Esophagus squamous epithelium (tissue), 5 donors: ENCODE measurements at places on chromosomes 7 and 10.

GRCh38 chr10:78462176-78462575 is 428.5 kb downstream of the RPS24 start:
- DNase-seq: no peak

GRCh38 chr10:37010741-37011140 is 114.7 kb upstream of the ANKRD30A start:
- no peak for DNase-seq

DNA sequence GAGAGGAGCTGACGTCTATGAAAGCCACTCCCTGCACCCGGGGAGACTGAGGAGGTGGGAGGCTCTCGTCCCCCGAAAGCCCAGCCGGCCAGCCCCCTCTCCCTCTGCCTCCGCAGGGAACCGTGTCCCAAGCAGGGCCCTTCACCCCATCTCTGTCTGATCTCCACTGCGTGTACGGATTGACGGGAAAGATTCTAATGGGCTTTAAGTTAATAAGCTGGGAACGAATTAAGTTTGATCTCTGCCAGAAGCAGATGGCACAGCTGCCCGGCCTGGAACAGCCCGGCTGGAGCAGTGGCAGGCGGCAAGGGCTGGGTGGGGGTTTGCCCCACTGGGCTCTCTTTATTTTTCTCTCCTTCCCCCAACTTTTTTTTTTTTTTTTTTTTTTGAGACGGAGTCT is 6.1 kb upstream of the SLC29A4 start:
- no peak for DNase-seq

DNA sequence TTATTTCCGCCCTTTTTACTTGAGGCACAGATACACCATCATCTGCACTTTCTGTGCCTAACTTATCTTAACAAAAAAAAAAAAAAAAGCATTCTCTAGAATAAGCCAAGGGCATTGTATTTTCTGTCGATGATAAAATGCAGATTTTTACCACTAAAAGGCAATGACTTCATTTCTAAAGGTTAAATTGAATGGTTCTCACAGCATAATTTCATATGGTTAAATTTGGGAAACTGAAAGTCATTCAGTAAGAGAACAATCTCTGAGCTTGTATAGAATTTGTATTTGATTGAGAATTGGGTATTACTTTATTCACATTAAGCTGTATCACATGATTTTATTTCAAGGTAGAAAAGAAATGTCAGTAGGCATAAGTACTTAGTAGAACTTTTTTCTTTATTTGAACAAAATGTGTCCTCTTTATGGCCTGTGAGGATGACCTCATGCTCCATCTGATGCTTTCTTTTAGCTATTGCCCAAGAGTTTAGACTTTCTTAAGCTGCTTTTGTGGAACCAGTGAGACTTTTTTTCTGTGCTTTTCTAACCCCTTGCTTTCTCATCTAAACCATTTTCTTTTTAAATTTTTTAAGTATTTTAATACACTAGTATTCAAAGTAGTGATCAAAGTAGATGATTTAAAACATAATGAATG is 110.3 kb downstream of the LRRC4 start:
- no peak for DNase-seq

- DNase-seq: no peak
Observed at GRCh38 chr7:42686594-42687156, 225.2 kb downstream of the C7orf25 start.

- no peak for DNase-seq
Observed at GRCh38 chr7:122460936-122461335, 156.4 kb upstream of the FEZF1 start.

DNA sequence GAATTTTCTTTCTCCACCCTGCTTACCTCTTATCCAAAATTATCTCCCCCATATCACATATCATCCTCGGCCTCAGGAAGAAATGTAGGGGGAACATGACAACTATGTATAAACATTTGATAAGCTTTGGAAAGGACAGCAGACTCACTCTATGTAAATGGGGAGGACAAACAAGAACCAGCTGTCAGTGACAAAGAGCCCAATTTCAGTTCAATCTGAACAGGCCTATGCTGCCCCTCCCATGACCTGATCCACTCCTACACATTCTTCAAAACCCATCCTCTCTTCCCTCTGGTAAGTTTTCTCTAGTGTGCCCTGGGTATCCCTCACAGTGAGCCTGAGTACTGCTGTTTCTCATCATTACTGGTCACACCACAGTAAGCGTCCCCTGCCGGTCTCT is 20.8 kb downstream of the FZD9 start:
- DNase-seq: no peak

DNA sequence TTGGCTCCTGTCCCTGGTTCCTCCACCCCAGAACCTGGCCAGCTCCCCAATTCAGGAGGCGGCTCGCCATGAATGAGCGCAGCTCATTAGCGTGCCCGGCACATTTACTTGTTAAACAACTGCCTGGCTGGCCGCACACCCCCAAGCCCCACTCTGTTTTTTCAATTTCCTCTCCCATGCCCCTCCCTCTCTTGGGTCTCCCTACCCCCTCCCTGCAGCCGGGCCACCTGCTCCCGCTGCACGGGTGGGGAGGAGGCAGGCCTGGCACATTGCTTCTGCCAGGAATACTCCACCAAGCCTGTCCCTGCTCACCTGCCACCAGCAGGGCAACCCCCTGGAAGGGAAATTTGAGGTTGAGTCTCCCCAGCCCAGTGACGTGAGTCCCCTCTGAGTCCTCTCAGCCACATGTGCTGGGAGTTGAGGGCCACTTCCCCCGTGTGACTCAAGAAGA is 2.5 kb upstream of the SLIT1 start:
- no peak for DNase-seq

- DNase-seq: no peak
Observed at GRCh38 chr10:25498645-25499044, 323.8 kb downstream of the GPR158 start.

DNA sequence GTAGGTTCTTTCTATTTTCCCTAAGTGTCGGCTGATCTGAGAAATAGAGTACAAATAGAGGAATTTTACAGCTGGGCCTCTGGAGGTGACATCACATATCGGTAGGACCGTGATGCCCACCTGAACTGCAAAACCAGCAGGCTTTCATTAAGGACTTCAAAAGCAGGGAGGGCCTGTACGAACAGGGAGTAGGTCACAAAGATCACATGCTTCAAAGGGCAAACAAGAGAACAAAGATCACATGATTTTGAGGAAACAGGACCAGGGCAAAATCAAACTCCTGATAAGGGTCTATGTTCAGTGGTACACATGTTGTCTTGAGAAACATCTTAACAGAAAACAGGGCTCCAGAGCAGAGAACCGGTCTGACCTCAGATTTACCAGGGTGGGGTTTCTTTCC is 88.9 kb downstream of the CNNM2 start:
- DNase-seq: no peak

GRCh38 chr10:30705101-30705624 is 75.6 kb upstream of the LYZL2 start:
- no peak for DNase-seq

DNA sequence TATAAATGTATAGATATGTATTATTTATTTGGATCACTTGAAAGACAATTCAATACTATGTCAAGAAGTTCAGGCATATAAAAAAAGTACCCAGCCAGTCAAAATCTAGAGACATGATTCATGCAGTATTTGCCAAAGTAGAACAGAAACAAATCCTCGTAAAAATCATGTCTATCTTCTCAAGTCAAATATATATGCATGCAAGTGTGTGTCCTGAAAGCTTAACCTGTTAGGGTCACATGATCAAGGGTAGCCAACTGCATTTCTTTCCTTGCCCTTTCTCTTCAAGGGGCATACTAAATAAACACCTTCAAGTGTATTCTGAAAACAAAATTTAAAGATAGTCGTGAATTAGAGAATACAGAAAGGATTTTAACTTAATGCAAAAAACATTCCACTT is 107.0 kb downstream of the HIBADH start:
- no peak for DNase-seq

DNA sequence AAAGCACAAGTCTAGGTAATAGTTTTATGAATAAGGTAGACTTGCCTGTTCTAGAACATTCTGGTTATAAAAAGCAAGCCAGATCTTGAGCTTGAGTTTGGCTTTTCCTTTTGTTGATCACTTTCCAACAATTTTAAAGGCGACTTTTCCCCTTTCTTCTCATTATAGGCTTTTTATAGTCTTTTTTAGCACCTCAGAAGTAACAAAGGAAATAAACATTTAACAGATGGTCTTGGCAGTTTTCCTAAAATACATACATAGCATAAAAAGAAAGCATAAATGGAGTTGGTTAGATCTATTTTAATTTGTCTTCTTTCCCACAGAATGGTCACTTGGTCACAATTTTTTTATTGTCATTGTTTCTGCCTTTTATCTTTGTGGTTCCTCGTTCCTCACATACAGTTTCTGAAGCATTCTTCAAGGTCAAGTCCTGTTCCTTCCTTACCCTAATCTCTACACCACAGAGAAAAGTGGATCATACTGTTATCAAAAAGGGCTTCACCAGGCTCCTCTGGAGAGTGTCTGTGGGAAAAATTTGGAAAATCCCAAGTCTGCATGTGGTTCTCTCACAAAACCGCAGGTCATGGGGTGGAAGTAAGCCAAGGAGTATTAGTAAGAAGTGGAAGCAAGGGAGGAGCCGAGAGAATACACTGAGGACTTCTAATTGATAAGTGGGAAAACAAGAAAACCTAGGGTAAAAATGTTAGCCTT is 31.3 kb downstream of the THNSL1 start:
- no peak for DNase-seq

DNA sequence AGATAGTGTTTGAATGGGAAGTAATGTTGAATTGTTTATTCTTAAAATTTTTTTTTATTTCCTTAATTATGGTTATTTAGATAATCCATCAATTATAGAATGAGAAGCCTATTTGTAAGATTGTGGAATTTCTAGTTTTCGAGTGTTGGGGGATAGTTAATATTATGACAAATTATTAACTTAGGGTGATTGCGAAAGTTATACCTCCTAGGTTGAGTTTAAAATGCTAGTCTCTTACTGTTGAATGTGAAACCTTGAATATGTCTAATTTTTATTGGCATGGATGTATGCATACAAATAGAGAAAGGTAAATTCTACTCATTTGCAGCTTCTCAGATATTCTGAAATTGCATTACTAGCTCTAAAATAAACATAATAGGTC is 43.2 kb downstream of the BICC1 start:
- DNase-seq: no peak

GRCh38 chr7:7920056-7920455 is 48.5 kb upstream of the GLCCI1 start:
- DNase-seq: no peak

- no peak for DNase-seq
Observed at GRCh38 chr7:18647582-18647981, 152.0 kb downstream of the HDAC9 start.

- DNase-seq: no peak
Observed at GRCh38 chr10:32347363-32348022, 535 bp upstream of the EPC1 start.

GRCh38 chr10:59513558-59513957 is 151.2 kb upstream of the FAM13C start:
- DNase-seq: no peak

- DNase-seq: no peak
Observed at GRCh38 chr10:29174389-29174788, 114.5 kb upstream of the LYZL1 start.

DNA sequence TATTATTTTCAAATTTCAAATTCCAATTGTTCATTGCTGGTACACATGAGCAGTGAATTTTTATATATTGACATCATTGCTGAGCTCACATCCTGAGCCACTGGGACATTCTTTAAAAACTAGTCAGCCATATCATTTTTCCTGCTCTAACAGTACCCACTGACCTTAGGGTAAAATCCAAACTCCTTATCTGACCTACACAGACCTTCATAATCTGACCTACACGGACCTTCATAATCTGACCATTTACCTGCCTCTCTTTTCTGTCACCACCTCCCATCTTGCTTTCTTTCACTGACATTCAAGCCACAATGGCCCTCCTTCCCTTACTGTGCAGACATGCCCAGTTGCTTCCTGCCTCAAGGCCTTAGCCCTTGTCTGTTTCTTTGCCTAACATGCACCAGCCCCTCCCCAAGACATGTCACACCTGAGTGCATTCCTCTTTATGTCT is 16.1 kb upstream of the CUZD1 start:
- DNase-seq: no peak

GRCh38 chr7:12648704-12649261 is 38.6 kb upstream of the ARL4A start:
- DNase-seq: no peak

DNA sequence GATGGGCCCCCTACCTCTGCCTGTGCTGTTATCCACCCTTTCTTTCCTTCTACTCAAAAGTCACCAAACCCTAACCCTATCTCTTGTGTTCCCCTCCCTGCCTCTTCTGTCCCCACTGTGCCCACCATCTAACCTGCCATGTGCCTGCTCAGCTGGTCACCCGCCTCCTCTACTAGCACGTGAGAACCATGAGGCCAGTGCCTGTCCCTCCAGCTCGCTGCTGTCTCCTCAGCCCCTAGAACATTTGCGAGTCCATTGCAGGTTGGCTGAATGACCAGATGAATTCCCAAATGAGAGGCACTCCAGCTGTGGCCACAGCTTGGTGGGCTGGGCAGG is 129.0 kb downstream of the ARHGAP22 start:
- DNase-seq: no peak
